Effector memory CD8-positive, alpha-beta T cell (primary cell): ENCODE measurements at places on chromosomes 7 and 10.

DNA sequence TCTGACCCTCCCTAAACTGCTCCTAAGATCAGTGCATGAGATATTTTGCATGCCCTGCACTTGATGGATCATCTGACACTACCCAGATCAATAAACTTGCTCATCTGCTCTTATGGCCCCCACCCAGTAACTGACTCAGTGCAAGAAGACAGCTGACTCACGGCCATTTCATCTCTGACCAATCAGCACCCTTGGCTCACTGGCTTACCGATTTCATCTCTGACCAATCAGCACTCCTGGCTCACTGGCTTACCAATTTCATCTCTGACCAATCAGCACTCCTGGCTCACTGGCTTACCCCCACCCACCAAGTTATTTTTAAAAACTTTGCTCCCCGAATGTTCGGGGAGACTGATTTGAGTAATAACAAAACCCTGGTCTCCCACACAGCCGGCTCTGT is 37.2 kb upstream of the OPTN start:
- no peak for DNase-seq

- DNase-seq: no peak
Measured at GRCh38 chr7:150952331-150953050, 25.6 kb downstream of the KCNH2 start.

DNA sequence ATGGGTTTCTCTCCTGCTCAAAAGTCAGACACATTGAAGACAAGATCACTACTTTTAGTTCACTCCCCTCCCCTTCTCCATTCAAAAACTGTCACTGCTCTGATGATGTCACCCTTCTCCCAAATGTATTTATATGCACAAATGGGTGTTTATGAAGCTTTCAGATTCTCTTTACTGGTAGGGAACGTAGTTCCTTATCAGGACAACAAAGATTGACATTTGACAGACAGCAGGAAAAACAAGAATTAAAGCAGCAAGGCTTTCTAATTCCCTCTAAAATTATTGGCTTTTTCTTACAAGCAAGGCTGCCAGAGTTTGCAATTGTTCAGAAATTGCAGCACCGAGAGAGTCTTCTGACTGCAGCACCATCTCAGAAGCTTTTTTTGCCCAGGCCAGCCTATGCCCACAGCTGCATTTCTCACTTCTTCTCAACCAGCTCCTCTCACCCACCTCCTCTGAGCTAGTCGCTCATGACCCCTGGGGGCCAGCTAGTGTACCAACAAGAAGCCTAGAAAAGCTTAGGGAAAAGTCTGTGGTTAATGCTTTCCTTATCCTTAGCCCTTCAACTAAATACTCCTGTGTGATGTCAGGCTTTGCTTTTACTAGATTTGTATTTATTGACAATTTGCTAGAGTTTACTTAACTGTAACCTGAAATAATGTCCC is 265.1 kb downstream of the HTR7 start:
- DNase-seq: no peak

GRCh38 chr10:121526801-121527221 is 71.4 kb downstream of the FGFR2 start:
- DNase-seq: no peak

DNA sequence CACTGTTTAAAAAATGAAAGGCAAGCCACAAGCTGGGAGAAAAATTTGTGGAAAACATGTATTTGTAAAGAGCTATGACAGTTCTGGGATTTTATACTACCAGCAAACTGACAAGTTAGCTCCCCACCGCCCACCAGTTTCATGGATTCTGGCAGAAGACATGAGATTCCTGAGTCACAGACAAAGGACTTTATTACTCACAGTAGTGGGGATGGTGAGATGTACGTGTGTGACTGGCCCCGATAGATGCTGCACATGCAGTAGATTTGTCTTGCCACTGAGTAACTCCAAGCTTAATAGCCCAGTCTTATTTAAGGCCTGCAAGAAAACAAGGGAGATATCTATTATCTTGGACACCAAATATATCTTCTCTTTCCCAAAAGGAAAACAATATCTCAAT is 281.7 kb downstream of the AHR start:
- no peak for DNase-seq

DNA sequence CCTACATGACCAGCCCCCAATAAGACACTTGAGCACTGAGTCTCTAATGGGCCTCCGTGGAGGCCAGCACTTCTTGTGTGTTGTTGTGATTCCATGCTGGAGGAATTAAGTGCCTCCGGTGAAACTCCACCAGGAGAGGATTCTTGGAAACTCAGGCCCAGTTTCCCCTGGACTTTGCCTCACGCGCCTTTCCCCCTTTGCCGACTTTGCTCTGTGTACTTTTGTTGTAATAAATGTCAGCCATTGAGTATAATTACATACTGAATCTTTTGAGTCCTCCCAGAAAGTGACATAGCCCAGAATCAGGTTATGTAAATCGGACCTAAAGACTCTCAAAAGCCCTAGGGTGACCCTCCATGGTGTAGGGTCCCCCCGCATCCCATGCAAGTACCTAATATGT is 82.4 kb downstream of the DLG5 start:
- DNase-seq: no peak

- DNase-seq: no peak
Measured at GRCh38 chr7:67661-68395, 124.5 kb upstream of the FAM20C start.

- DNase-seq: no peak
Measured at GRCh38 chr10:68625316-68625921, 65.3 kb downstream of the TET1 start.

DNA sequence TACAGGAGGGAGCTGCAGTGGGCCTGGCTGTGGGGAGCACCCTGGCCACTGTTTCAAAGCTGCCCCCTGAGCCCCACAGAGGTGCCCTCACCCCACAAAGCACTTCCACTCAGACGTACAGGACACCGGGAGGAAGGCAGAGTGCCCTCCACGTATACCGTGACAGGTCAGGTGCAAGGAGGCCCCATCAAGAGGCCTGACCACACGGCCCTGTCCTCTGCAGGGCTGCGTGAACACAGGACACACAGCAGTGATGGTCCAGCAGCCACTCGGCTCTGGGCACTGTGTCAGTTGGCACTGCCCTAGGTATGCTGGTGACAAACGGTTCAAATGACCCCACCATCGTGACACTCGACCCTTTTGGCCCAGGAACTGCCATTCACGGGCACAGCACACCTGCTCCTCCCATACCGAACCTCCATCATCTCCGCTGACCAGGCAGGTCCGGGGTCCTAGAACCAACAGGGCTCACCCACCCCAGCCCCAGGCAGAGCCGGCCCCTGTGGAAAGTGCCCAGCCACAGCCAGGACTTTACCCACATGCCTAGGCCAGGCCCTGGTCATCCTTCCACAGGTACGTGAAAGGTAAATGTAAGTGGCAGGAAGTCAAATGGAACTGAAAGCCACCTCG is 560.9 kb downstream of the PTPRN2 start:
- DNase-seq: no peak

DNA sequence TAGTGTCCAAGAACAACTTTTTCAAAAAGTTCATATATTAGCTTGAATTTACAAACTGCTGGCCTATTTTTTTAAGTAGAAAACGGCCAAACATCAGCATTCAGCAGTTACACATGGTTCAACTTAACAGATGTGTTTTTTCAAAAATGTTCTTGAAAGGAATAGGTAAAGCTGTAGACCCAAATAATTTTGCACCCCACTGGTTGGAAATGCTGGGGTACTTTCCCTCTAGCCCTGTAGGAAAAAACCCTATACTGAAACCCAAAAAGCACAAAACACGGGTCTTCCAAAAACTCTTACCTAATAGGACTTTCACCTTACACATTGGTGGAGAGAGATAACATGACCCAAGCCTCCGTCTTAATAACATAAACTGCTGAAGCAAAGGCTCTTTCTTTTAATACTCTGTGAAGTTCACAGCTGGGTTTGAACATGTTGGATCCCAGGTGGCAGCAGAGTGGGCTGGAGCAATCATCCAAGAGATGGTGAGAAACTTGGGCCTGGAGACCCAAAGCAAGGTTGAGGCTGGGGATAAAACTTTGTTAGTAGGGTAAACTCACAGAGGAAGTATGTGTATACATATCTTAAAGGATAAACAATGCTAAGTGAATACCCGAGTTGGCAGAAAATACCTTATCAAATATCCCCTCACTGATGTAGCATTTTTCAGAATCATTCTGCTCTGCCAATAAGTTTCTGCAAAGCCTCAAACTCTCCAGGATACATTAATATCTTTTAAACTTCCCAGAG is 629 bp upstream of the DNAJC9 start:
- DNase-seq: no peak

GRCh38 chr7:10797157-10797556 is 176.5 kb upstream of the PHF14 start:
- DNase-seq: no peak

DNA sequence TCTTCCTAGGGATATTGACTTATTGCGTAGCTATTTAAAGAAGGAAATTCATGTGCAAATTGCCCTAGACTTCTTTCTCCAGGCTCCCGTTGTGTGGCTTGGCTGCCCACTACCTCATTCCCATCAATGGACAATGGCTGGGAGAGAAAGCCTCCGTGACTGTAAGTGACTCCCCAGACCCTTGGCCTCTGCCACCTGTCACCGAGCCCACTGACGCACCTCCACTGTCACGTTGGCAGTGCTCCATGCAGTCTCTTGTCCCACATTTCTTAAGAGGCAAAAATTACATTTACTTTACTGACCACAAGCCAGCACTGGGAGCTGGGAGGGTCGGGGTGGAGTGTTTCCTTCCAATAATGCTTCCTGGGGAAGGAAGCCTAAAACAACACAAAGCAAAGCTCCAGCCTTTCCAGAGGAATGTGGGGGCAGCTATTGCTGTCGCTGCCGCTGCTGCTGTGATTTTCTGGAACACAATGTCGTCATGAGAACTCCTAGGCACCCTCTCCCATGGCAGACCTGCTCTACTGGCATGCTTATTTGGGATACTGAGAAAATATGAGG is 89.7 kb upstream of the STEAP1B start:
- DNase-seq: no peak

DNA sequence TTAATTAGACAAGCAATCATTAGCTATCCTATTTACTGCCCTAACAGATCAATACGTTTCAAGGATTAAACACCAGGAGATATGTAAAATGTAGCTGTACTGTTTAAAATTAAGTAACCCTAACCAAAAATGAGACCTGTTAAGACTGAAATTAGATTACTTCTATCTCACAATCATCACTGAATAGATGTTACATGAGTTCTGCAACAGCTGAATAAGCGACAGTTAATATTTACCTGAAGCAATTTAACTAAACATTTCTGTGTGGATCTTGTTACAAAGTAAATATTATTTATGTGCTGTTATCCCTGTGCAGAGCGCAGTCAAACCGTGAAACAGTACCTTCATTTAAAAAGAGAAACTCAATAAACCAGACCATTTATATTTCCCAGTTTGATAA is 122.5 kb downstream of the RELN start:
- no peak for DNase-seq

DNA sequence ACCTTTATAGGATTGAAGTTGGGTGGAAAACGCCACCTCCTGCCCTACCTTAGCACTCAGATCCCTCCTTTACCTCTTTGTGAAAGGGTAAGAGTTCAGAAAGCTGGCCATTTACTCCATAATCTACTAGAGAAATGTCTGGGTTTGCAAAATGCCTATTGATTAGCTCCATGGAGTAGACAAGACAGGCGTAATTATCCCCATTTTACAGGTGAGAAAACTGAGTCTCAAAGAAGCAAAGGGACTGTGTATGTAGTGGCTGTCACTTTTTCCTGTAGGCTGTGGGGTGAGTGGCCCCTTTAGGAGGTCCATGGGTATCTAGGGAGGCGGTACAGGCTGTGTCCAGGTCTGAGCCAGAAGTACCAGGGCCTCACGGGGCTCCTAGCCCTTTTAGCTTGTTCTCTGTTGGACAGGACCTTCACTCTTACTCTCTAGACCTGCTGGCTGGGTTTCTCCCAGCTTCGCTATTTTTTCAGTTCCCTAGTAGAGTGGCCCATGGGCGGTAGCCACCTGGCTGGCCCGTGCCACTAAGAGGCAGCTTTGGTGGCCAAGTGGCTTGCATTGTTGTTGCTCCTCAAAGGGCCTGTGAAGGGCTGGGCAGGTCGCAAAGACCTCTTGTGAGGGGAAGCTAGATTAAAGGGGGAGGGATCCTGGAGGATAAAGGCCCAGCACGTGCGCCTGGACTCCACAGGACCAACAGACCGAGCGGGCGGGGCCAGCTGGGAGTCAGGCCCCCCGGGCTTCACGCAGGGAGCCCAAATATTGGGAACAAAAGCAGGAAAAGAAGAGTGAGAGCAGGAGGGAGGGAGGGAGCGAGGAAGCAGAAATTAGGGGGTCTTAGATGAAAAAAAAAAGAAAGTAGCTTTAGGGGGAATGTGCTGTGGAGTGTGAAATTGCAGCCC is 4.7 kb upstream of the PAX2 start:
- no peak for DNase-seq

DNA sequence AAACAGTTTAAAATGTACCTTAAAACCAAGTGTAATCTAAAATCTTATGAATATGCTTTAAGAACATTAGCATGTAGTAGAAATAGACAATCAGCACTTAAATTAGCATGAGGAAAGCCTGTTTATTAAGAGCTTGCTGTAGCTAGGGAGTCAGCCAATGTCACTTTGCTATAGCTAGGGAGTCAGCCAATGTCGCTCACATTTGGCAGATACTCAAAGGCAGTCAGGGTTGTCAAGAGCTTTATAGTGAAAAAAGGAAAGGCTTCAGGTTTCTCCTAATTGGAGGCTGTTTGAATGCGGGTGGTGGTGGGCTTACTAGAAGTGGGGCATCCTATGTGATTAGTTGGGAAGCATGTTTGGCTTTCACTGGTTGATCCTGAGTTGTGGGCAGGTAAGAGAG is 226.2 kb upstream of the DGKB start:
- no peak for DNase-seq

GRCh38 chr10:95413588-95413987 is 122.8 kb upstream of the PDLIM1 start:
- DNase-seq: no peak

DNA sequence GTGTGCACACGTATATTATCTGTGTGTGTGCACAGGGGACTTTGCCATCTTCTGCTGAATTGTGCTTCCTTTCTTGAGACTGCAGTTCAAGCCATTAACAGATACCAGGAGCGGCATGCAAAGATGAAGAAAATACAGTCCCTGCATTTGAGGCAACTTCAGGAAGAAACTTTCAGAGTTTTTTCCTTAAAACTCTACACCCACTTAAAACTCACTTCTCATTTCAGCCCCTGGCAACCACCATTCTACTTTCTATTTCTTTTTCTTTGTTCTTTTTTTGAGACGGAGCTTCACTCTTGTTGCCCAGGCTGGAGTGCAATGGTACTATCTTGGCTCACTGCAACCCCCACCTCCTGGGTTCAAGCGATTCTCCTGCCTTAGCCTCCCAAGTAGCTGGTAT is 448.9 kb upstream of the ZMIZ1 start:
- no peak for DNase-seq

DNA sequence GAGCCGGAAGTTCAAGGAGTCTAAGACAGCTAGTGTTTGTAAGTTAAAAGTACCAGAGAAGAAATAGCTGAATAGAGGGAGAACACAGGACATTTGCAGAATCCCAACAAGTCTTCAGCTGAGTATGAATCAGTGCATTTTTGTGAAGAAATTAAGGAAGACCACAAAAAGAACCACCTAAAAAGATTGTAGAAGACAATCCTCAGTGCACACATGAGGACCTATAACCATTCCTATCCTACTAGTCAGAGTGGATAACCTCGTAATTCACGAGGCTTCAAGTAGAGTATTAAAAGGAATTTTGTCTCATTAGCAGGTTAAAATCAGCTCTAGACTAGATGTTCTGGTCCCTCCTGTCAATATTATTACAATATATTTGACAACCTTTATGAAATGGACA is 295.4 kb upstream of the KAT6B start:
- no peak for DNase-seq

GRCh38 chr10:78215645-78216044 is 182.0 kb downstream of the RPS24 start:
- no peak for DNase-seq
